ENCODE measurements at places on chromosomes 6 and 20.

DNA sequence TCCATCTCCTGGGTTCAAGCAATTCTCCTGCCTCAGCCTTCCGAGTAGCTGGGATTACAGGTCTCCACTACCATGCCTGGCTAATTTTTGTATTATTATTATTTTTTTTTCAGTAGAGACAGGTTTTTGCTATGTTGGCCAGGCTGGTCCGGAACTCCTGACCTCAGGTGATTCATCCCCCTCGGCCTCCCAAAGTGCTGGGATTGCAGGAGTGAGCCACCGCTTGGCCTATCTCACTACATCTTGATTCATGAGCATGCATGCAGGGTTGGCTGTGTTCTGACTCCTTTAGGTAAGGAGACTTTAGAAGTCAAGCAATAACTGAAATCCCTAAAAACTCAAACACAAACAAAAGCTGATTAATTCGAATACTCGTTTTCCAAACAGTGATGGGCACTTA, 80.9 kb downstream of the GJA1 start:
- DNase-seq = no peak

DNA sequence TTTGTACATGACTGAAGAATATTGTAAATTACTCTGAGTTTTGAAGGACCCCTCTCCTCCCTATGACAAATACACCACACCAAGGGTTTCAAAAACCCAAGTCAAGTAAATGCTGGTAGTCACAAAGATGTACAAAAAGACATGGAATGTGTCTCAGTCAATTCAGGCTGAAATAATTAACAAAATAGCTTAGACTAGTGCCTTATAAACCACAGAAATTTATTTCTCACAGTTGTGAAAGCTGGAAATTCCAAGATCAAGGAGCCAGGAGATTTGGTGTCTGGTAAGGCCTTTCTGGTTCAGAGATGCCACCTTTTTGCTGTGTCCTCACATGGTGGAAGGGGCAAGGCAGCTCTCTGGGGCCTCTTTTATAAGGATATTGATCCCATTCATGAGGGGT, 202.3 kb upstream of the RIN2 start:
- no peak for DNase-seq

DNA sequence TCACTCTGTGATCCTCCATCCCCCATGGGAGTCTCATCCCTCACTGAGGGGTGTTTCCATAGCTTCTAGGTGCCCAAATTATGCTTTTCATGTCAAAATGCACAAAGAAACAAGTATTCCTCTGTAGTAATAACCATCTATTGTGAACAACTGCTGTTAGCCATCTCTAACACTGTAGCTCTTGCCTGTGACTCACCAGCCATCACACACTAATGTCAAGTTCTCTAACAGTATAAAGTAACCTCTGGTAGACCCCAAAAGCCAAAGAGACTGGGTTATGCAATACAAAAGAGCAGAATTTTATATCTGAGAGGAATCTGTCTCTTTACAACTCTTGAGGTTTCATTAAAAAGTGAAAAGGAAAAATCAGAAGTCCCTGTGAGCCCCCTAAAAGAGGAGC, 25.4 kb upstream of the IYD start:
- no peak for DNase-seq

DNA sequence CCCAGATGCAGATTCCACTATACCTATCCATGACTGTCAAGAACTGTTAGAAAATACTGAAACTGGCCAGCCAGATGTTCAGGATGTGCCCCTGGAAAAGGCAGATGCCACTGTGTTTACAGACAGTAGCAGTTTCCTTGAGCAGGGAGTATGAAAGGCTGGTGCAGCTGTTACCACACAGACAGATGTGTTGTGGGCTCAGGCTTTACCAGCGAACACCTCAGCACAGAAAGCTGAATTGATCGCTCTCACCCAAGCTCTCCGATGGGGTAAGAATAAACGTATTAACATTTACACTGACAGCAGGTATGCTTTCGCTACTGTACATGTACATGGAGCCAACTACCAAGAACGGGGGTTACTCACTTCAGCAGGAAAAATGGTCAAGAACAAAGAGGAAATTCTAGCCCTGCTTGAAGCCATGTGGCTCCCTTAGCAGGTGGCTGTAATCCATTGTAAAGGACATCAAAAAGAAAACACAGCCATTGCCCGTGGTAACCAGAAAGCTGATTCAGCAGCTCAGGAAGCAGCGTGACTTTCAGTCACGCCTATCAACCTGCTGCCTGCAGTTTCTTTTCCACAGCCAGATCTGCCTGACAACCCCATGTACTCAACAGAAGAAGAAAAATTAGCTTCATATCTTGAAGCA, 459.7 kb upstream of the HTR1E start:
- no peak for DNase-seq

GRCh38 chr6:148109732-148110131, 232.9 kb upstream of the SASH1 start:
- no peak for DNase-seq

DNA sequence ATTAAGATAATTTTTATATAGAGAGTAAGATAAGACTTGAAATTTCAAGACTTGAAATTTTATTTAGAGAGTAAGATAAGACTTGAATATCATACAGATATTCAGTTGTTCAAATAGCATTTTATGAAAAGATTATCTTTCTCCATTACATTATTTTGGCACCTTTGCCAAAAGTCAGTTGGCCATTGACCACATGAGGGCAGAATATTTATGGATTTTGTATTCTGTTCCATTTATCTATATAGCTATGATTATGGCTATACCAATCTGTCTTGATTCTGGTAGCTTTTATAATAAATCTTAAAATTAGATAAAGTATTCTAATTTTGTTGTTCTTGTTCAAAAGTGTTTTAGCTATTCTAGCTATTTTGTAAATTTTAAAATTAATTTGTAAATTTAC, 537.9 kb upstream of the GJE1 start:
- no peak for DNase-seq

All from uterus (tissue), 4 donors.